ENCODE measurements at places on chromosomes 13 and 19.

- DNase-seq = no peak
These were observed 11.6 kb upstream of the GPR18 start for GRCh38 chr13:99269627-99270241.

GRCh38 chr19:39218230-39219007 lies 14.4 kb upstream of the SYCN start:
- DNase-seq = no peak

DNA sequence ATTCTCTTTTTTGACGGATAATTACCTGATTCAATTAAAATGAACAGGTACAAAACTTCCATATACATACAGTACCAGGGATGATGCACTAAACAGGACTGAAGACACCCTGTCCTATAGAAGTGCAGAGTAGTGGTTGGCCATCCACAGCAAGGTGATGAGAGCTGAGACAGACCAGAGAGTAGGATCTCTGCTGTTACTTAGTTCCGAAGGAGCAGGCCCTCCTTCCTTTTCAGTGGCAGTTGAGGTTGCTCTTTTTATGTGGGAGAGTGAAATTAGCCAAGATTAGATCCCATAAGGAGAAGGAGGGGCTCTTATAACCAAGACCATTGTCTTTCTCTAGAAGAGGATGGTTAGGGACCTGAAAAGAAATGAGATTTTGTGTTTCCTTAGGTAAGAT lies 4.0 kb downstream of the PDS5B start:
- no peak for DNase-seq

DNA sequence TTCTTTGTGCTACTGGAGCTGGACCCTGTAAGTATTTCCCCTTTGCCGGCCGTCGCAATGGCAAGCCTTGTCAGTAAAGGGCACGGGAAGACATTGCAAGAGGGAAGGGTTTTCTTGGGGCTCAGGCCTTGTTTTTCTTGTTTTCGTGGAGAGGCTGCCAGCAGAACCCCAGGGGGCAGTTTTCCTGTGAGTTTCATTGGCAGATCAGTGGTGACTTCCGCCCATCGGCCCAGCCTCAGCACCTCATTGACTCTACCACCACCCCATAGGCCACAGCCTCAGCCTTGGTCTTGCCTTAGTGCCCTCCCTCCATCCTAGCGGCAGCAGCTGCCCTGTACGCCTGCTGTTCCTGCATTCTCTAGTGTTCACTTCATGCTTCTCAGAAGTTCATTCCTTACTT lies 61.5 kb downstream of the GJA3 start:
- no peak for DNase-seq

- no peak for DNase-seq
These were observed 225.9 kb downstream of the OLFM4 start for GRCh38 chr13:53254500-53254899.

DNA sequence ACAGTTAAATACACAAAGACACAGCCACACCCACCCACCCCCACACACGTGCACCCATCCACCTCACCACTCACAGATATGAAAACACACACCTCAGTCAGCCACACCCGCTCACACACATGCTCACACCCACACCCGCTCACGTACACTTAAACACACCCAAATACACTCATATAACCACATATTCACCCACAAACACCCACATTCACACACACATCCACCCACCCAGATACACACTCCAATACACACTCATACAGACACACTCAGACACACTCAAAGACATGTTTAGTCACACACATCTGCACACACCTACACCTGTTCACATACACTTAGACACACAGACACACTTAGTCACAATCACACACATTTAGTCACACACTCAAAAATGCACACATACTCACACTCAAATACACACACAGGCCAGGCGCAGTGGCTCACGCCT lies 30.6 kb downstream of the ADGRL1 start:
- DNase-seq = no peak

GRCh38 chr19:50476224-50476906 lies at the start of the genes EMC10 and GARIN5A:
TSS of gene EMC10 (plus strand) at chr19:50476507. CDS start at chr19:50476545, 38 bp downstream.
TSS of gene GARIN5A (minus strand) at chr19:50476848. CDS start at chr19:50476388, 460 bp downstream.
- peak; percentile 96 for DNase-seq

DNA sequence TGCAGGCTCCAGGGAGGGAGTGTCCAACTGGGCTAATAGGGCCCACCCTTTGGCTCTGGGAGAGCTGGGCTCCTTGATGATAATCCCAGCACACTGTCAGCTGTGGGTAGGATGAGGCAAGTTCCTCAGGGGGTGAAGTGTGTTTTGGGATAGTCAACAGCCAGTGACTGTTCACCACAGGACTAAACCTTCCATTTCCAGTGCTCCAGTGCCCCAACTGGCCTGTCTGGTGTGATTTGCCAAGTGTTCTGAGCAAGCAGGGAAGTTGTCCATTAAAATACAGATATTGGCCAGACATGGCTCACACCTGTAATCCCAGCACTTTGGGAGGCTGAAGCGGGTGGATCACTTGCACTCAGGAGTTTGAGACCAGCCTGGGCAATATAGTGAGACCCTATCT lies 150.9 kb downstream of the TM9SF2 start:
- DNase-seq = no peak

DNA sequence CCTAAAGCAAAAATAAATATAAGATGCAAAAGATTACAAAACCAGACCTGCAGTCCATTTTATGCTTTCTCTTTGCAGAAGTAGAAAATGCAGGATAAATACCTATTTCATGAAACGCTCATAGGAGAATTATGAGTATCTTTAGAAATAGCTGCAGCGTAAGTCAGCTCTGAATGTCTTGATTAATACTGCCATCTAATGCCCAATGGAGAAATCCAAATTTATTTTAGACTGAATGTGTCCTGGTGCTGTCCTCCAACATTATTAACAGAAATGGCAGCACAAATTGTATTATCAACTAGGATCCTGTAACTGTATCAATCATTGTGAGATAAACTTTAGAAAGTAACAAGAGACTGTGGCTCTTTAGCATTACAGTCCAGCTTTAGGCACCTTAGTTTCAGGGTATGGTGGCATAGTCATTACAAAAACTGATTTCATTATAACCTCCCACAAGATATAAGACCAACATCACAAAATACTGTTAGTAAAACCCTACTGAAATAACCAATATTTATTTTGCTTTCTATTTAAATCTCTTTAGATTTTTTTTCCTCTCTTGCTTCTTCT lies 162.1 kb upstream of the MIR17HG start:
- DNase-seq = no peak

- DNase-seq = peak; percentile 80
These were observed 776 bp upstream of the NCLN start for GRCh38 chr19:3184847-3185460.

All from activated CD8-positive, alpha-beta memory T cell treated with anti-CD3 and anti-CD28 coated beads, Interleukin-2, amount 50 U/mL, for 48 hours (primary cell).